ENCODE measurements at places on chromosomes 7 and 10. TPM values are rescaled to one million over a fixed set of nuclear protein-coding genes. Genes with fewer than 3 reads are reported as not detected.

GRCh38 chr10:44925224-44925623, 14.1 kb downstream of the TMEM72 start:
- DNase-seq: no peak

GRCh38 chr7:127949769-127950222, 81.4 kb downstream of the LRRC4 start:
- DNase-seq: no peak

- DNase-seq: no peak
Observed at GRCh38 chr10:46541735-46542566, 14.5 kb downstream of the GPRIN2 start.

DNA sequence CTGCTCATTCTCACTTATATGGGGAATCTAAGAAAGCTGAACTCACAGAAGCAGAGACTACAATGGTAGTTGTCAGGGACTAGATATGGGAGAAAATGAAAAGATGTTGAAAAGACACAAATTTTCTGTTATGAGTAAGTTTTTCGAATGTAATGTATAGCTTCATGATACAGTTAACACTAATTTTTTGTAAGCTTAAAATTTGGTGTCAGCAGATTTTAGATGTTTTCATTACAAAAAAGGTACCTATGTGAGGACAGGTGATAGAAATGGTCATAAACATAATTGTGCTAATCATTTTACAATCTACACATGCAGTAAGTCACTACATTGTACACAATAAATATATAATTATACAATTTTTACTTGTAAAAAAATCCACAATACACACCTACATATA, 286.6 kb downstream of the ZNF33B start:
- DNase-seq: no peak

PWWP2B gene
- total RNA-seq: 12.1 TPM
